ENCODE measurements at places on chromosomes 3 and 15. TPM values are rescaled to one million over a fixed set of nuclear protein-coding genes. Genes with fewer than 3 reads are reported as not detected.

Gene UACA
- total RNA-seq: 37.6 TPM

Gene SPINT1
- 1.4 TPM for total RNA-seq

DNA sequence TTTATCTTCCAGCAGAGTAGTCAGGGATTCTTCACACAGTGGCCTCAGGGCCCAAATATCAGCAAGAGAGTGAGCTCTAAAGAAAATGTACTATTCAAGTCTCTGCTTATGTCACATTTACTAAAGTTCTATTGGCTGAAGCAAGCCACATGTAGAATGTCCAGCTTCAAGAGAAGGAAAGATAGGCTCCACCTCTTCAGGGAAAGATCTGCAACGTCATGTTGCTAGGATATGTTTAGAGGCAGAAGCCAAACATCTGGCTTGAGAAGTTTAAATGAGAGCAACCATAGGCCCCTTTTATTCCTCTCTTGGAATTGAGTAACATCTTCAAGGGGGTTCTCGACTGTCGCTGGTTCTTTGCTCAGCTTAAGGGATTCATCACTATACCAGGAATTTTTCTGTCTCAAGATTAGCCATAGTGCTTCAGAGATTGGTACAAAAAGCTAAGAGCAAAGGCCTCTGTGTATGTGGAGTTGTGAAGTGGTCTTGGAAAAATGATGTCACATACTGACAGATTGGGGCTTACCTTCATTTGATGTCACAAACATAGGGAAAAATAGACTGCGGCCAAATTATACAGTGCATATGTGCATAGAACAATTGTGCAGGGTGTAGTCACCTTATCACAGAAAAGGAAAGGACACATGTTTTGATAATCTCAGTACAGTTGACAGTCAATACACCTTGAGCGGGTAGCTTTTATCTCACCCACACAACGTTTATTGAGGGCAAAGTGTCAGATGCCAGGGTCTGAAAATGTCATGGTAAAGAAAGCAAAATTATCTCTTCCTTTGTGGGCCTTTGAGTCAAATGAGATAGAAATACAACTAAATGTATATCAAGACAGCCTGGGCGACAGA is 11.3 kb upstream of the THRB start:
- no peak for DNase-seq

GRCh38 chr15:79656151-79657000 is 224.2 kb downstream of the MINAR1 start:
- DNase-seq: no peak

All from left cardiac atrium (tissue), 4 donors.